ENCODE measurements at places on chromosomes 4 and X.

- DNase-seq: no peak
These were observed 124.5 kb upstream of the HSD17B10 start for GRCh38 chrX:53558646-53559045.

DNA sequence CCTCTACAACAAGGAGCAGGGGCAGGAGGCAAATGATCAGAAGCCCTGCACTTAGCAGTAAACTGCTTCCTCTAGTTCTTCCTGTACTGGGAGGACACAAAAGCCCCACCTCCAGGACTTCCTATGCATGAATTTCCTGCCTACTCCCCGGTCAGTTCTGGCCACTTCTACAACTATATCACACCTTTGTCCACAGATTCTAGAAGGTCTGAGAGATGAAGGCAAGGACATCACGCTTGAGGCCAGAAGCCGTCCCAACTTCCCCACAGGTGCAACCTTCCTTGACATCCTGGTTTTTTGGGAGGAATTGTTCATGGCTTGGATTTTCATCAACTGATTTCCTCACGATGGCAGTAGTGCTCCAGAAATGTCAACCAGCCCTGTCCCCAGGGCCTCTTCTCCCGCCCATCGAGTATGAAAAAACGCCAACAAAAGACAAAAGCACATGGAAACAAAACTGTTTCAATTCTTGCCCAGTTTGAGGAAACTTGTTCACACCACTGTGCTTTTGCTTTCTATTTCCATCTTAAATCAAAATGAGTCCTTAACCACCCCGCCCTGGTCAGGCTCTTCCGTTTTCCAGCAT lies 206.5 kb upstream of the STK26 start:
- DNase-seq: peak; percentile 13

DNA sequence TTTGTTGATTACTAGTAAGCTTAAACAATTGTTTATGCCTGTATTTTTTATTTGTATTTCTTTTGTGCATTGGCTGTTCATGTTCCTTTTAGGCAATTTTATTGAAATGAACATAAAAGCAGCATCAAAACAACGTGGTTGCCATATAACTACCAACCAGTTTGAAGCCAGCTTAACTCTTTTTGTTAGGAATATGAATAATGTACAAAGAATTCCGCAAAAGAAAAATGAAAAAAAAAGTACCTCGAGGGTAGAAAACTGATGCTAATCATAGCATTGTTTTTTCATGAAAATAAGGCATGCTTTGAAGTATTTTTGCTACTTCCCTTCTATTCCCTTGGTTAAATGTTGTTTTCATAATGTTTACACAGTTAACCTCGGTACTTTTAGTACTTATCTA lies 1024.0 kb upstream of the SLIT2 start:
- no peak for DNase-seq

DNA sequence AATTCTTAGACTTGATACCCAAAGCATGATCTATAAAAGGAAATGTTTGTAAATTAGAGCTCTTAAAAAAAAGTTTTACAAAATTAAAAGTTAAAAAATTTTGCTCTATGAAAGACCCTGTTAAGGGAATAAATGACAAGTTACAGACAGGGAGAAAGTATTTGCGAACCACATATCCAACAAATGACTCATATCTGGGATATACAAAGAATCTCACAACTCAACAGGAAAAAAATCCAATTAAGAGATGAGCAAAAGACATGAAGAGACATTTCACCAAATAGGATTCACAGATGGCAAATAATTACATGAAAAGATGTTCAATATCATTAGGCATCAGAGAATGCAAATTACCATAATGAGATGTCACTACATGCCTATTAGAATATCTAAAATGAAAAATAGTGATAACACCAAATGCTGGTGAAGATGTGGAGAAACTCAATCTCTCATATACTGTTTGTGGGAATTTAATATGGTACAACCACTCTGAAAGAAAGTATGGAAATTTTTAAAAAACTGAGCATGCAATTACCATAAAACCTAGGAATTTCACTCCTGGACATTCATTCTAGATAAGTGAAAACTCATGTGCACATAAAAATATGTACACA lies 100.8 kb upstream of the EOLA2 start:
- DNase-seq: no peak

GRCh38 chrX:70332600-70332999 lies 42.7 kb downstream of the KIF4A start:
- DNase-seq: no peak

- no peak for DNase-seq
These were observed 105.8 kb upstream of the CBR4 start for GRCh38 chr4:169115897-169116254.

DNA sequence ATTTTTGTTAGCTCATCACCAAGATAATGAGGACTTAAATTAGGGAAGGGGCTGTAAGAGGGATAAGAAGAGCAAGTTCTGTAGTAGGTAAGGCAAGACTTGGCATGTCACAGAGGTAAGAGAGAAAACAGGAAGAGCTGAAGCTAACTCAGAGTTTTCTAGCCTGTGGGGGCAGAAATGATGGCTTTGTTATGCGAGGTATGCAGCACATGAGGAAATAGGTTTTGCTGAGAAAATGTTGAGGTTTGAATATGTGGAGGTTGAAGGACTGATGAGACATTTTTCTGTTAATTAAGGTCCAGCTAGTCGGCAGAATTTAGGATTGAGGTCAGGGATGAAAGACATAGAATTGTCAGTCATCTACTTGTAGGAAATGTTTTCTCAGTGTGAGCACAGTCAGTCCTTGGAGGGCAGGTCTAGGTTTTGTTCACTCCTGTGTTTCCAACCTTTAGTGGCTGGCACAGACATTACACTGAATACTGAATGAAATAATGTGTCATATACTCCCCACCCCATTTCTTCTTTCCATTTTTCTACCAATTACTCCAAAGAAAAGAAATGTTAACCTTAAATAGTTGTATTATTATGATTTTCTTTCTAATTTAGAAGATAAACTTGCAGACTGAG lies 154.0 kb upstream of the AADAT start:
- no peak for DNase-seq

DNA sequence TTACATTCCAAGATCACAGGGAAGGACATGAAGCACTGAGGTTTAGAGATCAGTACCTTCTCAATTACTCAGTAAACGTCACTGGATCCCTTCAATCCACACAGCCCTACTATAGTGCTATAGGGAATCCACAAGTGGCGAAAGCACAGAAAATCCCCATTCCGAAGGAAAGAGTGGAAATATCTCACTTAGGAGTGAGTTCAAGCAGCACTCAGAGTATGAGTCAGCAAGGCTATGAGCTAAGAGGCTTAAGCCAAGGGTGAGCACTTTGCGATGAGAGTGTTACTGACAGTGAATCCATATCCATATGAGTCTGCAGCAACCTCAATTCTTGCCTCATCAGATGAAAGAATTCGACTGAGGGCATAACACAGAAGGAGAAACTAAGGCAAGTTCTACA lies 165.1 kb downstream of the VSIG4 start:
- no peak for DNase-seq

DNA sequence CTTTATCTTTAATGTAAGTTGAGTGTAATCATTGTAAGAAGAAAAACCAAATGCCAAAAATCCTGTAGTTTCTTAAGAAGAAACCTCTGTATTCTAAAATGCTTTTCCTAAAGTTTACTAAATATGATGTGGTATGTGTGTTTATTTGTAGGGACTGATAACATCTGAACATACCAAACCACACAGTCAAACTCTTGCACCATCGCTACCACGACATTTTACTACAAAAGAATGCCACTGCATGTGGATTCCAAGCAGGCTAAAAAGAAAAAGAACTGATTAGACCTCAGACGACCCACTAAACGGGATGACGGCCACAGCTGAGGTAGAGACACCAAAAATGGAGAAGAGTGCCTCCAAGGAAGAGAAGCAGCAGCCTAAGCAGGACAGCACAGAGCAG lies 46.1 kb downstream of the LAS1L start:
- no peak for DNase-seq

GRCh38 chrX:29231800-29232199 lies 644.6 kb downstream of the IL1RAPL1 start:
- no peak for DNase-seq

DNA sequence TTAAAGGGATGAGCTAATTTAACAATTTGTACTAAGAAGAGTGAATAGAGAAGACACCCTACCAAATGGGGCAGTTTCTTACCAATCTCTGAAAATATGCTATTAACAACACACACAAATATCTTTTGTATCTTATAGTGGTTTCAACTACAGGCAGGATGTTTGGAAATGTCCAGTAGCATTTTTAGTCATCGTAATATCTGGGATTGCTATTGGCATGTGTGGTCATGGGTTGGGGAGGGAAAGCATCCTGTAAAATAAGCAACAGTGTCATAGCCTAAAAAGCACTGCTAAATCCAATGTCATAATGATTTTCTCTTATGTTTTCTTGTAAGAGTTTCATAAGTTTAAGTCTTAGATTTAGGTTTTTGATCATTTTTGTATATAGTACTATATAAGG lies 29.3 kb upstream of the ABCG2 start:
- DNase-seq: no peak
